ENCODE measurements at places on chromosomes 5 and 9.
A peak's percentile ranks its signal among the peaks of the same experiment; 100 is the strongest.

GRCh38 chr5:123881759-123882244 lies 369.8 kb downstream of the CSNK1G3 start:
- no peak for DNase-seq

DNA sequence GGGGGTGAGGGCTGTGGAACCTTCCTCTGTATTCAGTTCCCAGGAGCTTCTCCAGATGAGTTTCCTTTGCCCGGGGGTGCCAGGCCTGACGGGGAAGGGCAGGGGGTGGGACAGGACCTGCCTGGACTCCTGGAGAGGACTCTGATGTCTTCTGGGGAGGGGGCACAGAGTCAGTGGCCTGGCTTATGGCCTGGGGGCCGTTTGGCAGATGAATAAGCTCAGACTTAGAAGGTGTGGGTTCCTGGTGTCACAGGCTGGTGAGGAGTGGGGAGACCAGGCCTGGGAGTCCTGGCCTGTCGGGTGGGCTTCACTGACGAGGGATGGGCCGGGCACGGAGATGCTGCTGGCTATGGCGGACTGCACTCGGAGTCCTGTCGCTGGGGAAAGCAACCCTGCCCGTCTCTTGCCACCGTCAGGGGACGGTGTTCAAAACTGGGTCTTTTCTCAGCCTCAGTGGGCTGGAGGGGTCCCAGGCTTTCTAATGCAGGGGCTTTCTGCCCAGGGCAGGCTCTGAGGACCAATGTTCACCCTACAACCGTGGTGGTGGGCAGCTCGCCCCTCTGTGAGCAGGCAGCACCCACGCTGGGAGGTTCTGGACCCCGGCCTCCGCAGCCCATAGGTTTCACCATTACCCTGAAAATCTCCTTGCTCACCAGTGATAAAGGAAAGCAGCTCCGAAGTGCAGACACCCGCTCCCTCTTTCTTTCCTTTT lies 16.2 kb downstream of the COL5A1 start:
- DNase-seq, result no peak

DNA sequence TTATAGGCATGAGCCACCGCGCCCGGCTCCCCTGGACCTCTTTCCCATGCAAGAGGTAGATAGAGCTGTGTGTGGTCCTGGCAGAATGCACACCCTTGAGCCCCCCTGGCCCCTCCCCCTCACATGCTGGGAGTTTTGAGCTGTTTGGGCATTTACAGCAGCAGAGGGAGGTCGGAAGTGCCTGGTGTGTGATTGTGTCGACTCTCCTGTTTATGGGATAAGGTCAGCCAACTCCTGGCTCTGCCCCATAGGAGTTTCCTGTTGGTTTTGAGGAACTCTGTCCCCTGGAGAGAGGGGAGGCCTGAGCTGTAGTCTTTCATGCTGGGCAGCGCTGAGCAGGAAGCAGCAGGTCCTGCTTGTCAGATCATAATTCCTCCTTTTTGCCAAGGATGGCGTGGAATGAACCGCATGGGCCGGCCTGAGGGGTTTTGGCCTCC lies 6.0 kb downstream of the LRRC8A start:
- no peak for DNase-seq

DNA sequence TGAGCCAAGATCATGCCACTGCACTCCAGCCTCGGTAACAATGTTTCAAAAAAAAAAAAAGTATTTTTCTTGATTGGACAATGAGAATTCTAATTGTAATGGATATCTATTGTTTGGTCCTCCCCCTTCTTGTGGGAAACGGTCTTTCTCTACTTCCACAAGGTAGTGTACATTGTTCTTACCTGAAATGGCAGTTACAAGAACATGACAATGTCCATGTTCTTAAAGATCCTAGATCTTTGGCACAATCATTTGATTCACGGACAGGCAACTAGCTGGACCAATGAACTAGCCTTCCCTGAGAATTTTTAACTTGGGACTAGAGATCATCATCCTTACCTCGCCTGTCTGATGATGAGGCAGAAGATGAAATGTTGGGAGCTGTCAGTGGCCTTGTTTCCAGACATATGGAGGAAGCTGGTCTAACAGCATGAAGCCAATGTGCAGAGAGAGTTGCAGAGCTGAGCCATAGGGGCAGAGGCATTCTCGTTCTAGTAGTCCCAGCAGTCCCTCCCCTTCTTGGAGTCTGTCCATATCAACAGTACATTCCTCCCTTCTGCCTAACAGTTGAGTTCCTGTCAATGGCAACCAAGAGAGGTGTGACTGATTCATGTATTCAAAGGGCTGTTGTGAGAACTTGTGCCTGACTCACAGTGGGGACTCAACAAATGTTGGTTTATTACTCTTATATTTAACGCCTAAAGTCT lies 2.1 kb upstream of the MARCHF6 start:
- no peak for DNase-seq

GRCh38 chr5:81922854-81923279 lies 49.0 kb upstream of the ATG10 start:
- no peak for DNase-seq

- peak; percentile 31 for DNase-seq
These were observed 298.4 kb upstream of the PRDM9 start for GRCh38 chr5:23208959-23209431.

DNA sequence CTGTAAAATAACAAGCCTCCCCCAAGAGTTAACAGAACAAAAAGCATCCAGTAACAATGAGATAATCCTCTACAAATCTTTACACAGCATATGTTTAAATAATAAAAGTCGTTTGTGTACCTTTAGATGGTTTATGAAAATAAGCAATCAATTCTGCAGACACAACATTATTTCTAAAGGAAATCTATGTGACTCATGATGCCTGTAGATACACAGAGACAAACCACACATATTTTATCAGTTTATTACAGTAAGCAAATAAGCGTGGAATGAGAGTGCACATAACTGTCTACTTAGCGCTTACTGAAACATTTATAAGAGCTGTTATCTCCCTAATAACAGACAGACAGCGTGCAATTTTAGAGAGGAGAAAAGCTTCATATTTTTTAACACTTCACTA lies 243.6 kb downstream of the AP3B1 start:
- no peak for DNase-seq

DNA sequence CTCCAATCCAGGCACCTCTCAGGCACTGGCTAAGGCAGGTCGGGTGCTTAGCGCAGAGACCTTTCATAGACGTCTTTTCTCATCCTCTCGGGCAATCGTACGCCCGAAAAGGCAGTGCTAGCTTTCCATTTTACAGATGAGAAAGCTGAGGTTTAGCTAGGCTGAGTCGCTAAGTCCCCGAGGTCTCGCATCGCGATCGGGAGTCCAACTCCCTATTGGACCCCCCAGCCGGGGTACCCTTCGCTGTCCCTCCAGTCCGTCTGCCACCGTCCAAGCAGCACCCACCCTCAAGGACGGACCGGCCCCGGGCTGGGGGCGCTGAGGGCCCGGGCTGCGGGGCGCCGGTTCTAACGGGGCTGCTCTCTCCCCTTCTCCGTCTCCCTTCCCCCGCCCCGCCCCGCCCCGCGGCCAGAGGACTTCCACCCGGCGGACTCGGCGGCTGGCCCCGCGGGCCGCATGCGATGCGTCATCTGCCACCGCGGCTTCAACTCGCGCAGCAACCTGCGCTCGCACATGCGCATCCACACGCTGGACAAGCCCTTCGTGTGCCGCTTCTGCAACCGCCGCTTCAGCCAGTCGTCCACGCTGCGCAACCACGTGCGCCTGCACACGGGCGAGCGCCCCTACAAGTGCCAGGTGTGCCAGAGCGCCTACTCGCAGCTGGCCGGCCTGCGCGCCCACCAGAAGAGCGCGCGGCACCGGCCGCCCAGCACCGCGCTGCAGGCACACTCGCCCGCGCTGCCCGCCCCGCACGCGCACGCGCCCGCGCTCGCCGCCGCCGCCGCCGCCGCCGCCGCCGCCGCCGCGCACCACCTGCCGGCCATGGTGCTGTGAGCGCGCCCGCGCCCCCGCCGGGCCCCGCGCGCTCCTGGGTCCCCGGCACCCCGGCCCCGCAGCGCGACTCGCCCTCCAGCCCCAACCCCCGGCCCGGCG lies 12.5 kb upstream of the EXOSC2 start:
- DNase-seq, result peak; percentile 78

DNA sequence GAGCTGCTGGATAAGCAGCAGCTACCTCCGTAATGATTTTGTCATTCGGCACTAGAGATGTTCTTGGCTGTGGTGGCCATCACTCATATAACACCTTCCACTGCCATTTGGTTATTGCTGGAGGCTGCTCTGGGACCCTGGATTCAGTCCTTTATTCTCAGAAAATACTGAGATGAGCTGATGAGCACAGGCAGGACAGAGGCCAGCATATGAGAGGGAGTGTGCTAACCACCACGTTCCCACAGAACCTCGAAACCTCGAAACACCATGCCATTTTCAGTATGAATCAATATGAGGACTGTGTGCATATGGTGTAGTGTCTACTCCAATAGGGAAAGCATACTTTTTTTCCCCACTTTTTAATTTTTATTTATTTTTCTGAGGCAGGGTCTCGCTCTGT lies 56.6 kb downstream of the ADAM19 start:
- DNase-seq, result no peak

DNA sequence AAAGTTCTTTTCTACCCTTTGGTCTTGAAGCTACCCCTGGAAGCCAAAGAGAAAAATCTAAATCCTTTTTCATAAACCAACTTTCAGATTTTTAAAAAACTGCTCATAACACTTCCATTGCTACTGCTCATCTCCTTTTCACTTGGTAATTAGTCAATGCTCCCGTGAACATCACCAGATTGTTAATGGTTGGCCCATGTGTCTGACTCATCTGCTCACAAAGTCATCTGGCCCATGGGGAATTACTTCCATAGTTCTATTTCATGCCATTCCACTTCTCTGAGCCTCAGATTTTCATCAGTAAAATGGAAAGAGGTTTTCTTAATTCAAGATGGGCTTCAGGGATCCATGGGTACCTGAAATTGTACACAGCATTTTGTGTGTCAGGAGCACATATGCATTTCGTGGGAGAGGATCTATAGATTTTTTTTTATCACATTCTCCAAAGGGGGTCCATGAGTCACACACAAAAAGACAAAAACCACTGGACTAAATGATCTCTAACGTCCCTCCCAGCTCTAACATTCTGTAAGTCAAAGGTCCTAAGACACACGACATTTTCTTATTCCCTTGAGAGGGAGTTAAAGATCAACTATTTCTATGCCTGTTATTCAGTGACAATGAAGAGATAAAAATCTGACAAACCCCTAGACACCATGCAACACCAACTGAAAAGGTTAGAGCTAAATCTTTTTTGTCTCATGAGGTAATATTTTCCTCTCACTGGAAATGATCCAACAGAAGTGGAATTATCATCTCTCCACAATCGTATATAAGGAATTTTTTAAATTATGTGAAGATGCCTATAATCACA lies 75.4 kb downstream of the TEX10 start:
- DNase-seq, result no peak

- no peak for DNase-seq
These were observed 130.8 kb upstream of the MAN2A1 start for GRCh38 chr5:109558952-109559351.

GRCh38 chr5:72509401-72509800 lies 2.2 kb upstream of the ZNF366 start:
- DNase-seq, result no peak

DNA sequence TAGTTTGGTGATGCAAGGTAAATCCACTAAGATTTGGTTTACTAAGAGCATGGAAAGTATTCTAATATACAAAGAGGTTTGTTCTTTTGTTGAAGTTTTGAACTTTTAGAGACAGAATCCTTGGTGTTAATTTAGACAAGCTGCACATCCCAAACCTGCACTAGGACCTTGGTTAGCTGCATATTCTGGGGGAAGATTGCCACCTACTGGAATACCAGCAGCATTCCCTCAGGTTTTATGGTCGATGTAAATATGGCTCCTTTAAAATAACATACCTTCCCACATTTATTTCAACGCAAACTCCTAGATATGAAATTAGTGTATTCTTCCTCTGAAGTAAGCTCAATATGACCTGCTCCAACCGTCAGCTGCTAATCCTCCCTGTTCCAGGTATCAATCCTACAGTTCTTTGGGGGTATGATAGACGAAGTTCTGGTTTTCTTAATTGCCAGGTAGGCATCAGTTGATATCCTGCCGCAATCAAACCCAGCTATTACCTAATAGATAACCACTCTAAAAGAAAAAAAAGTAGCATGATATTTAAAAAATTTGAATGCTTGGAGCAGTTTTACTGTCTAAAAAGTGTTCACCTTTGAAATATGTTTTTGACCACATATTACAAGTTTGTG lies 624.1 kb downstream of the ISL1 start:
- DNase-seq, result no peak

DNA sequence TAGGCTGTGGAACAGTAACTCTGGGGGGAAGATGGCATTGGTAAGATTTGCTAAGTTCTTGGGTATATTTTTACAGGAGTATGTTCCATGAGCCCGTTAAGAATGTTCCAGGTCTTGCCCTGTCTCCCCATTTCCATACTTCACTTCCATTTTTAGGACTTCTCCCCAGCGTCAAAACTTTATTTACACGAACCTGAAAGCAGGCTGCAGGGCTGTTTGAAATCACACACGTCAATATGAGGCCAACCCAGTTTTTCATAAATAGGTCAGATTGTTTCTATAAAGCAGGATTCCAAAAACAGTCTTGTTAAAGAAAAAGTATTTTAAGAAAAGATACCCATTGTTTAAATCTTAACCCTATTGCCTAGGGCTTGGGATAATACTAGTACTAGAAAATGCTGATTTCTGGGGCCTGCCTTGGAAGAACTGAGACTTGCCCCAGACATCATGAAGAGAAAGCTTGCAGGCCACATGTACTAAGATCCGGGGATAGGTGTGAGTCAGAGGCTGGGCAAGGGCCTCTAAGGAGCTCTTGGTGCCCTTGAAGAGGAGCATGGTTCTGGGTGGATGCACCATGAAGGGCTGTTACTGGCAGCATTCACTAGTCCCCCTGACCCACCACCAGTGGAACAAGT lies 24.2 kb downstream of the TRIO start:
- DNase-seq, result no peak

DNA sequence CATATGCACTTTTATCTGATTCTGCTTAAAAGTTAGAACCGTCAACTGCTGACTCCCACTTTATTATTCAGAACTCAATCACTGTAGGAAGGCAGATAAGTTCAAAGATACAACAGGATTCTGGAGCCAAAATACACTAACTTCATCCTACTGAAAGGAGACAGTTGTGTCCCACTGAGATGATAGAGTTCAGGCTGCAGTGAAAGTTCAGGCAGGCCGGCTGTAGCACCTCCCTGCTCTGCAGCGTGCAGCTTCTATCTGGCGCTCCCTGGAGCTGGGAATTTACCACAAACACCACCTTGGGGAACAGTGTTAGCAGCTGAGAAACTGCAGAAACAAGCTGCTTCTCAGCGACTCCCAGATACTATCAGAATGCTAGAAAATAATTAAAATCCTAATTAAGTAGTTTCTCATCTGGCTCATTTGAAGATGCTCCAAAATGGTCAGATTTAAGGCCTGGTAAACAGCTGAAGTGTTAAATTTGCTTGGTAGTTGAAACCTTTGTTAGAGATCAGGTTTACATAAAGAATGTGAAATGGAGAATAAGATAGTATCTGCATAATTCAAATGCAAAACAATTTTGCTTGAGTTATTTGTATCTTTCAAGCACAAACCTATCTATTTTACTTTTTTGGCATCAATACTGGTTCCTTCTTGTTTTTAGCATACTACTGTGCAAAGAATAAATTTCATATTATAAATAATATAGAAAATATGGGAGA lies 52.3 kb upstream of the CNTLN start:
- DNase-seq, result no peak

GRCh38 chr9:126502417-126503332 lies 111.1 kb upstream of the LMX1B start:
- DNase-seq, result no peak

- no peak for DNase-seq
These were observed 1.8 kb downstream of the GSN start for GRCh38 chr9:121269642-121270254.

GRCh38 chr9:17739022-17739421 lies 160.2 kb downstream of the SH3GL2 start:
- no peak for DNase-seq

Measured in NCI-H1930 (cell line).